ENCODE measurements at places on chromosomes 1 and 21.

DNA sequence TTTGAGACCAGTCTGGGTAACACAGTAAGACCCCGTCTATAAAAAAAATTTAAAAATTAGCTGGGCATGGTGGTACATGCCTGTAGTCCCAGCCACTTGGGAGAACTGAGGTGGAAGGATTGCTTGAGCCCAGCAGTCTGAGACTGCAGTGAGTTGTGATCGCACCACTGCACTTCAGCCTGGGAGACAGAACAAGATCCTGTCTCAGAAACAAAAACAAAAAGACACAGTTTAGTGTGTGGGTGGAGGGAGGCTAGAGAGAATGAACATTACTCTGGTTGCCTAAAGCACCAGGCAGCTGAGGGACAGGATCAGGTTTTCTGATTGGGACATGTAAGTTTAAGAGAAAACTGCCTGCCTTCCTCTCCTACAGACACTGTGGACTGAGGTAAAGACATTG is 42.3 kb downstream of the VAMP4 start:
- no peak for DNase-seq

GRCh38 chr1:101216623-101217022 is 20.2 kb upstream of the S1PR1 start:
- DNase-seq = no peak

DNA sequence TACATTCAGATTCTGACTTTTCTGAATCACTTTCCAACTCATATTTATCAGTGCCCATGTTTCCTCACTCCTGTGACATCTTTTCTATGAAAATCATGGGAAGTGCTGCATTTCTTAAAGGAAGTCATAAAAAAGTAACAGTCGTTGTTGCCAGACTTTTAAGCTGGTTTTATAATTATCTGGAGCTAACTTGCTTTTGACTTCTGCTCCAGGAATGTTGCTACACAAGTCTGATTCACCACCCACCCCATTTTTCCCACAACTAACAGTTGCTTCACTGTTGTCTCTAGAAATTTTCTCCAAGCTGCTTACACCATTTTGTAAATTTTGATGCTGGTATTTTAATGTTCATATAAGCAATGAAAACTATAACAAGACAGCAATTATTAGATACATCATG is 12.2 kb downstream of the FCRLB start:
- no peak for DNase-seq

- DNase-seq = no peak
Measured at GRCh38 chr1:172766462-172766861, 107.6 kb downstream of the FASLG start.

DNA sequence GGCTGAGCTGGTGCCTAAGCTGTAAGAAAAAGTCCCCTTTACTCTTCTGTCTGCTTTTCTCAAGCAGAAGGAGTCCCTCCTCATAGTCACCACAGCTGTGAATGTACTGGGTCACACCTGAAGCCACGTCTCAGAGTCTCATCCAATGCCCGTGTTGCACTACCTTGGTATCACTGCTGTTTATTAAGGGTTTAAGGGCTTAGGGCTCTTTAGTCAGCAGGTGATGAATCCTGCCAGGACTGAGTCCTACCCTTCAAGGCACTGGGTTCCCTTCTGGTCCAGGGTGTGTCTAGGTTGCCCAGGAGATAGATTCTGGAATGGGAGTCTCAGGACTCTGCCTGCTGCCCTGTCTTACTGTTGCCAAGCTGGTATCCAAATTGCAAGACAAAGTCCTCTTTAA is 33.4 kb upstream of the ROR1 start:
- no peak for DNase-seq

DNA sequence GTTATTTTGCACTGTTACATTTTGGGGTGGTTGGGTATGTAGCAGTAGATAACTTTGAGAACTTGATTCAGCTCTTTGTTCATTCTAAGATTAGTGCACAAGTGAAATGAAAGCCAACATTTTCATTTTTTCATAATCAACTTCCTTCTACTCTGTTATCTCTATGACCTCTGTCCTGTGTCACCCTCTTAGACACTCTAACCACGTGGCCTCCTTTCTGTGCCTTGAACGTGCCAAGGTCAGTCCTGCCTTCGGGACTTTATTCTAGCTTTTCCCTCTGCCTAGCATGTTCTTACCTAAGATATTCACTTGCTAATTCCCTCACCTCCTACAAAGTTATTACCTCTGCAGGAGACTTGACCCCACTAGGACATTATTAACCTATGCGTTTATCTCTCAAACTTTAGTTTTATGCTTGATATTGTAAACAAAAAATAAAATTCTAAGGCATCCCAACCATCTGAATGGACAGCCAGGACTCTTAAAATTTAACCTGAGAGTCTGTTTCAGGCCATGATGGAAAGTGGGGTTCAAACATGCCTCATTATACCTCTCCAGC is 19.2 kb upstream of the EDEM3 start:
- DNase-seq = no peak

DNA sequence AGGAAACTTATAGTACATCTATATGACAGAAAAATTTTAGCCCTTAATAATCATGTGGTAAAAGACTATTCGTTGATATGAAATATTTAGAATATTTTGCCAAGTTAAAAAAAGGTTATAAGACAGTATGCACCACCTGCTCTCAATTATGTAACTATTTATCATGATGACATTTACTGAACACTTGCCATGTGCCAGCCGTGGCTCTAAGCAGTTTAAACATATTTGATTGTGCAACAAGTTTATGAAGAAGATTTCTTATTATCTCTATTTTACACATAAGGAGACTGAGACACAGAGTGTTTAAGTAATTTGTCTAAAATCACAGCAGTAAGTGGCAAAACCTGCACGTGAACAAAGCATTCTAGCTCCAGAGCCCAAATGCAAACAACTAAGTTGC is 199.3 kb upstream of the JUN start:
- DNase-seq = no peak

- DNase-seq = no peak
Measured at GRCh38 chr1:240190881-240191401, 99.3 kb downstream of the FMN2 start.

- DNase-seq = peak; percentile 12
Measured at GRCh38 chr1:54356680-54357147, 49.5 kb downstream of the SSBP3 start.

GRCh38 chr1:149848340-149849110 is 50.8 kb upstream of the BOLA1 start:
- no peak for DNase-seq

DNA sequence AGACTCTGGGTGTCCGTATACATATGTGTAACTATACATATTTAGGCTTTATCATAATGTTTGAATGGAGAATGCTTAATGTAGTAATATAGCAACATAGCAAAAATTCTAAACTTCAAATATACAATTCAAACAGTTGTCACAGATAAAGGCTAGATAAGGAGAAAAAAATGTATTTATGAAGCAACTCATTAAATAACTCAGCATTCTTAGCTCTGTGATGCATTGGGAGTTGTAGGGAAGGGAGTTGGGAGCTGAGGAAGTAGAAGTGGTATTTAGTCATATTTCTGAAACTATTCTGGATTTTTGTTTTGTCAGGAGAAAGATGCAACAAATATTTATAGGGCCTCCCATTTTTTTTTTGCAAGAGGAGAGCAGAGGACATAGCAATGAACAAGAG is 197.8 kb downstream of the PBX1 start:
- DNase-seq = no peak

DNA sequence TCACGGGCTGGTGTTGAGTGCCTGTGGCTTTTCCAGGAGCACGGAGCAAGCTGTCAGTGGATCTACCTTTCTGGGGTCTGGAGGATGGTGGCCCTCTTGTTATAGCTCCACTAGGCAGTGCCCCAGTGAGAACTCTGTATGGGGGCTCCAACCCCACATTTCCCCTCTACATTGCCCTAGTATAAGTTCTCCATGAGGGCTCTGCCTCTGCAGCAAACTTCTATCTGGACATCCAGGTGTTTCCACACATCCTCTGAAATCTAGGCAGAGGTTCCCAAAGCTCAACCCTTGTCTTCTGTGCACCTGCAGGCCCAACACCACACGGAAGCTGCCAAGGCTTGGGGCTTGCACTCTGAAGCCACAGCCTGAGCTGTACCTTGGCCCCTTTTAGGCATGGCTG is 157.3 kb downstream of the MRPL39 start:
- DNase-seq = no peak

- no peak for DNase-seq
Measured at GRCh38 chr1:97791251-97791650, 129.6 kb downstream of the DPYD start.

GRCh38 chr1:155124503-155125463 is 2.9 kb upstream of the EFNA1 start:
- no peak for DNase-seq

GRCh38 chr1:66605419-66605997 is 71.6 kb downstream of the SGIP1 start:
- DNase-seq = no peak

DNA sequence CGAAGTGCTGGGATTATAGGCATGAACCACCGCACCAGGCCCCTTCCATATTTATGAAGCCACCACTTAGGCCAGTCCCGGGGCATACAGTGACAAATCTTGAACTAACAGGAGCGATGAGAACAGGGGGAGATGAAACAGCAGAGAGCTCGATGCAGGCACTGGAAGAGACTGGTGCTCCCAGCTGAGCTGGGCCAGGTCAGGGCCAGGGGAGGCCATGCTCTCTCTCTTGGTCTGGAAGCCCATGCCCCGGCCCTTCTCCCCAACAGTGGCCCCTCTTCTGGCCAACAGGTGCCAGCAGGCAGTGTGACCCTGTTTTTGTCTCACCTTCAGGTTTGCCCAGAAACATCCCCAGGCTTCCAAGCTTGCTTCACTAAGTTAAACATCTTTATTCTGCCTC is 269.9 kb upstream of the C1orf174 start:
- DNase-seq = no peak

DNA sequence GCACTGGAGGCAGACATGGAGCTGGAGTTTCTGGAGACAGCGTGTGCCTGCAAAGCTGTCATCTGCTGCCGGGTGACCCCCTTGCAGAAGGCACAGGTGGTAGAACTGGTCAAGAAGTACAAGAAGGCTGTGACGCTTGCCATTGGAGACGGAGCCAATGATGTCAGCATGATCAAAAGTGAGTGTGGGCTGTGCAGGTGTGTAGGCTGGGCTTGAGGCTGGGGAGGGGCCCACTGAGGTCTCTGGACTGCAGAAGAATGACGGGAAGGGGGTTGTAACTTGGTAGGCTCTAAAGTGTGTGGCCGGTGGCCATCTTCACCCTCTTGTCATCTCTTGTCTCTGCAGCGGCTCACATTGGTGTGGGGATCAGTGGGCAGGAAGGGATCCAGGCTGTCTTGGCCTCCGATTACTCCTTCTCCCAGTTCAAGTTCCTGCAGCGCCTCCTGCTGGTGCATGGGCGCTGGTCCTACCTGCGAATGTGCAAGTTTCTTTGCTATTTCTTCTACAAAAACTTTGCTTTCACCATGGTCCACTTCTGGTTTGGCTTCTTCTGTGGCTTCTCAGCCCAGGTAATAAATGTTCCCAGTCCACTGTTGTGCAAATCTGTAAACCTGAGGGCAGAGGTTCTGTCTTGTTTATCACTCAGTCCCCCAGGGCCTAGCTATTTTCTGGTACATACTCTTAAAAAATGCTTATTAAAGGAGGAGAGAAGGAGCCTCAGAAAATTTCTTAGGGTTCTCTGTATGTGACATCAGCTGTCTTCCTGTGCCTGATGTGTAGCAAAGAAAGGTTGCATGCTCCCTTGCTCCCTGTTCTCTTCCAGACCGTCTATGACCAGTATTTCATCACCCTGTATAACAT is 19.9 kb downstream of the ATP8B2 start:
- peak; percentile 78 for DNase-seq

- DNase-seq = no peak
Measured at GRCh38 chr21:41931041-41931451, 22.8 kb downstream of the C2CD2 start.

DNA sequence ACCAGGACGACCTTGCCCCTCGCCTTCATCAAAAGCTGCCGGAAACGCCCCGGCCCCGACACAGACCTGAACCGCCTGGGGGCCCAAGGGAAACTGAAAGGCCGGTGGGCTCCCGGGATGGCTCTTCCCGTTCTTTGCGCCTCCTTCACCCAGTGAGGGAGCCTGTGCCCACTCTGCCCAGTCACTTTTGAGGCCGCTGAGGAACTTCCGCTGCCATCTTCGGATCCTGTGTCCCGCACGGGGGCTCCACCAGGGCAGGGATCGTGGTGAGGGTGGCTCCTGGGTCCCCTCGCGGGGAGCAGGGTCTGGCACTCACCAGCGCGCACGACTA is 104.0 kb downstream of the PPIAL4G start:
- DNase-seq = no peak

GRCh38 chr1:111471012-111471411 is 2.8 kb upstream of the C1orf162 start:
- DNase-seq = no peak

GRCh38 chr1:160124705-160125478 is 9.3 kb downstream of the ATP1A2 start:
- DNase-seq = no peak
